ENCODE measurements at places on chromosomes 3 and 15.

DNA sequence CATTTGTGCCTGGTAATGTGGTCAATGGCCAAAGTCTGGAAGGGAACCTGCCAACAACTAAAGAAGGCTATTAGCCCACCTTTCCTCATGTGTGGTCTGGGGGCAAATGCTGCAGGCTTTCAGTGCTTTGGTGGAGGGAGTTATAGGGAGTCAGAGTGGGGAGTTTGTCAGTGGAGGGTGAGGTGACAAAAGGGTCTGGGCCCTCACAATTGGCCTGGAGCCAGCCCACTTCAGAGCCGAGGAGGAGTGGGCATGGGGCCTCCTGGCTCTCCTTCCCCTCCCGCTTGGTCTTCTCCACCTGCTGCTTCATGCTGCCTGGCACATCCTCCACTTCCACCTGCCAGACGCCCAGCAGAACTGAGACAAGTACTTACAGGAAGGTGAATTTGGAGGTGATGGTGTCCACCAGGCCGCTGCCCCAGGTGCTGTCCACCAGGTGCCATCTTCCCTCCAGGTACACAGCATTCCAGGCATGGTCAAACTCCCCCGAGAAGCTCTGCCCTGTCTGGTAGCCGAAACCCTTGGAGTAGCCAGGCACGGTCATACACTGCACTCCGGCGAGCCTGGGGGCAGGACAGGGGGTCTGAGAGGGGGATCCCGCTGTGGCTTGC lies 40.9 kb downstream of the KY start:
- DNase-seq, result no peak

DNA sequence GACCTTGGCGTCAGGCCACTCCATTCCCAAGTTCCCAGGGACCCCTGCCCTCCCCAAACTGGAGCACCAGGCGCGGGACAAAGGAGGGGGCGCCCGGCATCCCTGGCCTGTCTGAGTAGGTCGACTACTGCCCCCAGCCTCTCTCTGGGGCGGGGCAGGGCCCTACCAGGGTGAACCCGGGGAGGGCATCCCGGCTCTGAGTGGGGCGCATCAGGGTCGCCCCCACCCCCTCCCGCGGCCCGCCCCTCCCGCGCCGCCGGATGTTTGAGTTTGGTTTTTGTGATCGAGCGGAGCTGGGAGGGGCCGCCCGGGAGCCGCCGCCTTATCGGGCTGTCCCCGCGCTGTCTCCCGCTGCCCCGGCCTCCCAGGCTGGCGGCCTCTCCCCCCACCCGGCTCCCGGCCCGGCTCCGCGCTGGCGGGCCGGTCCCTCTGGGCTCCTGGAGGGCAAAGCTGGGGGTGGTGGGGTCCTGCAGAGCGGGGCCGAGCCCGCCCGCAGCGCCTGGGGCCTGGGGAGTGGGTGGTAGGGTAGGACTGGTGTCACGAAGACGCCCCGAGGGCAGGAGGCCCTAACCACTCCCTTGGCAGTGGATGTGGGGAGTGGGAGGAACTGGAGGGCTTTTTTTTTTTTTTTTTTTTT lies 47.2 kb upstream of the SMAD6 start:
- no peak for DNase-seq

DNA sequence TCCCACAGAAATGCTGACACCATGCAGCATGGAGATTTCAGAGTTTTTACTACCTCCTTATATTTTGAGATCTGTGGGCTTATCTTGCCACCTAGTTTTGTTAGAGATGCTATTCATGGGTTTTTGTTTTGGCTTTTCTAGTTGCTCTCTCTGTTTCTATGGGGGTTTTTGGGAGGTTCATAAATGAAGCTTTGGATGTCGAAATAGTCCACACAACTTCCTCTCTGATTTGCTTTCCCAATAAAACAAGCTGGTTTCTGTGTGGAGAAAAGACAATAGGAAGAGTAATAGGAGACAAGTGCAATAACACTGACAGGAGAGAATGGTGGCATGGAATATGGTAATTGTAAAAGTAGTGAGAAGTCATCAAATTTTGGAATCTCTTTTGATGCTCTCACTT lies 106.8 kb upstream of the GPR149 start:
- no peak for DNase-seq

GRCh38 chr15:65819563-65819960 lies 27.5 kb upstream of the DENND4A start:
- no peak for DNase-seq

- DNase-seq, result no peak
Measured at GRCh38 chr3:151434151-151434890, 26.5 kb downstream of the IGSF10 start.

GRCh38 chr3:112395181-112395895 lies 62.4 kb downstream of the CD200 start:
- no peak for DNase-seq

- DNase-seq, result no peak
Measured at GRCh38 chr3:50300681-50301254, 1.6 kb upstream of the HYAL3 start.

- DNase-seq, result peak; percentile 46
Measured at GRCh38 chr3:98039322-98040024, 4.4 kb upstream of the GABRR3 start.

DNA sequence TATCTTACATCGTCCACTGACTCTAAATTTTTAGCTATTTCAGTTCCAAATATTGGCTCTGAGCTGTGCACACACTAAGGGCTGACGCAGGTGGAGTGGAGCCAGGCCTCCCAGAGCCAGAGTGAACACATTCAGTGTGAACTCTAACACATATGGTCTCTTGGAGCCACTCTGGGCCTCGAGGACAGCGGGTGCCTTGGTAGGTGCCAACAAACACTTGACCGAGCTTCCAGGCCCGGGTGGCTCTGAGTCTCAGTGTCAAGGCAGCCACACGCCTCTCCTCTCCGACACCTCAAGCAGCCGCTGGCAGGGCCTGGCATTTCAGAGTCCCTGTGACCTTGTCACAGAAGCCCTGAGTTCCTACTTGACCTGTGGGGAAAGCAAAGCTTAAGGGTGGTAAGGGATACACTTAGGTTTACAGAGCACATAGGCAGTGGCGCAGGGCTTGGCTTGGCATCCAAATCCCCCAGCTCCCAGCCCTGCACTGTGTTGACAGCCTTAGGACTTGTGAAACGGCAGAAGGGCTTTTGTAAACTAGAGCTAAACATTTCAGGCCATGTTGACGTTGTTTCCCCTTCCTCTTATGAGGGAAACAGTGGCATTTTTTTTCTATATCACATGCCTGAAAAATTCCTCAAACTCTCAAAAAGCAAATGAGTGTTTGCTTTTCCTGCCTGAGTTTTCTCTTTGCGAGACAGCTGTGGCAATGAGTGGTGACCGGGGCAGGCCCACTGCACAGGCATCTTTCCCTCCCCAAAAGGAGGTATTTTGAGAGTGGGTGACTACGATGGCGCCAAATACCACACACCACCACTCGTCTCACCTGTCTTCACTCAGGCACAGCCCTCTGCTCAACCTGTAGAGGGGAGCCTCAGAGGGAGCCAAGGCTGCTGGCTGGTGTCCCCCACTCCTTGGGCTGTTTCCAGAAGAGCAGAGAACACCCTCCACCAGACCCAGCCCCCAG lies 60.8 kb downstream of the DAPK2 start:
- DNase-seq, result no peak

- no peak for DNase-seq
Measured at GRCh38 chr3:48536116-48536515, 20.5 kb downstream of the PFKFB4 start.

DNA sequence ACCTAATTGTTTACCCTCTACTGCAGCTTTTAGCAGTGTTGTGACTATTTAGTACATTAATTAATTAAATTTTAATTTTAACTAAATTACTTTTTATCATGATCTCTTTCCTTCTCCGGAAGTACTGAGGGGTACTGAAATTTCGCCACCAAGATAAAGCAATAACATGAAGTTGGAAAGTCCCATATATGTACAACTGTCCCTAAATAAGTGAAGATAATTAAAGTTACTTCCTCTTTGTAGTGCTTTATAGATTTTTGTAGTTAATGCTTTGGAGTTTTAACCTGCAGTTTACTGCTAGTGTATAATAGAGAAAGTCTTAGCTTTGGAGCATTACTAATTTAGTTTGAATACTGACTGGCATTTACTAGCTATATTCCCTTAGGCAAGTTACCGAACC lies 325.3 kb downstream of the NAALADL2 start:
- DNase-seq, result no peak

GRCh38 chr3:56119575-56120349 lies 348.5 kb downstream of the ERC2 start:
- DNase-seq, result no peak

DNA sequence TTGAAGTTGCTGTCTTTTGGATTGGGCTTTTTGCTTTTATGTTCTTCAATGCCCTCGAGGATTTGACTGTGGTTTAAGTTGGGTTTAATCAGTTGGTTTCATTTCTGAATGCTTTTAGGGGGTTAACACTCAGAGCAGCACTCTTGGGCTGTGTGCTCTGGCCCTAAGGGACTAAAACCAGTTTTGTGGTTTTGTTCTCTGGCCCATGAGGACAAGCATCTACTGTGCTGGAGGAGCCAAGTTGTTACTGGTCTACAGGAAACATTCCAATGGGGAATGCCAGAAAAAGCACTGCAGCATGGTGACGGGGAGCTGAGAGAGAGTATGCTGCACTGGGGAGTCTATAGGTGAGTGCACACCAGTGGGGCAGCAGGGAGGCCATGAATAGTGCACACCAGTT lies 596.9 kb downstream of the ZBBX start:
- DNase-seq, result no peak

- DNase-seq, result no peak
Measured at GRCh38 chr3:39664931-39665330, 144.5 kb upstream of the MYRIP start.

- DNase-seq, result no peak
Measured at GRCh38 chr3:154177406-154177805, 56.2 kb downstream of the ARHGEF26 start.

GRCh38 chr3:46824211-46824970 lies 38.9 kb downstream of the MYL3 start:
- no peak for DNase-seq

DNA sequence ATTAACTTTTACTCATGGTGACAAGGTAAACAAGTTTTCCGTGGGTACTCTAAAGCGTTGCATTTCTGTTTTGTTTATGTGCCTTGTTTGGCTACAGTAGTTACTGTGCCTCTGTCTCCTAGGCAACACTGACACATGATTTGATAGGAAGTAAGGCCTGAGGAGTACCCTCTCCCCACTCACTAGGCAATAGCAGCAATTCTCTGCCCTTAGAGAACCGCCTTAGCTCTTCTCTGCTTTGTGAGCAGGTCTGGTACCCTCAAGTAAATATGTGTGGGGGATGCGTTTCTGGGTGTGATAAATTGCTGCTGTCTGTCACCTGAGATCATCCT lies at the start of gene IL5RA:
Gene IL5RA (minus strand): TSS at position 76 of the 332 bp plus-strand sequence. CDS start 5,390 bp downstream, outside the sequence.
- DNase-seq, result no peak

DNA sequence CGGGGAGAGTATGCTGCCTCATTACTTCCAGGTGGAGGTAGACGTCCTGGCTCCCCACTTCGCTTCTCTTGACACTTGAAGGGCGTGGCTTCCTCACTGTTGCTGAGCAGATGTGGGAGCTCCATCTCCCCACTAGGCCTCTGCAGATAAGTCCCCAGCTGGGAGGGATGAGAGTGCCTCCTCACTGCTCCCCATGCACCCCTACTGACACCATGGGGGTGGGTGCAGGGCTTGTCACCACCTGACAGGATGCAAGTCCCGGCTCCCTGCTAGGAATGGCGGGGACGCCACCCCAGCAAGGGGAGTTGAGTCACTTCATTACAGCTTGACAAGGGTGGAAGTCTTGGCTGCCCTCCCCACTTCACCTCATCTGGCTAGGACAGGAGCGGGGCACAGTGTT lies 36.8 kb upstream of the ATG7 start:
- DNase-seq, result no peak

GRCh38 chr3:52128118-52128683 lies 26.0 kb downstream of the POC1A start:
- DNase-seq, result no peak

- no peak for DNase-seq
Measured at GRCh38 chr3:138396752-138397410, 37.5 kb upstream of the ESYT3 start.

GRCh38 chr3:50194128-50194902 lies 2.9 kb downstream of the GNAT1 start:
- DNase-seq, result no peak

- DNase-seq, result no peak
Measured at GRCh38 chr3:54093491-54094248, 28.7 kb upstream of the CACNA2D3 start.

- no peak for DNase-seq
Measured at GRCh38 chr3:20912406-20912805, 726.4 kb upstream of the SGO1 start.

DNA sequence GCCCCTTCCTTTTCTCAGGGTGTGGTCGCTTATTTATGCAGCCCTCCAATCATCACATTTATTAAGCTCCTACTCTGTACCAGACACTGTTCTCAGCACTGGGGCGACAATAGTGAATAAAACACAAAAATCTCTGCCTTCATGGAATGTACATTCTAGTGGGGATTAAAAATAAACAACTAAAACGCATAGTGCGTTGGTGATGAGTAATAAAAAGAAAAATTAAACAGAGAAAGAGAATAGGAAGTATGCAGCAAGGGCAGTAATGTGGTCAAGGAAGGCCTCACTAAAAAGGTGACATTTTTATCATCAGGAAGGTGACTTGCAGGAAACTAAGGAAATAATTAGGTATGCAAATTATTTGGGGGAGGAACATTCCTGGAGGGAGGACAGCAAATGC lies 5.1 kb downstream of the SLC51B start:
- DNase-seq, result no peak

DNA sequence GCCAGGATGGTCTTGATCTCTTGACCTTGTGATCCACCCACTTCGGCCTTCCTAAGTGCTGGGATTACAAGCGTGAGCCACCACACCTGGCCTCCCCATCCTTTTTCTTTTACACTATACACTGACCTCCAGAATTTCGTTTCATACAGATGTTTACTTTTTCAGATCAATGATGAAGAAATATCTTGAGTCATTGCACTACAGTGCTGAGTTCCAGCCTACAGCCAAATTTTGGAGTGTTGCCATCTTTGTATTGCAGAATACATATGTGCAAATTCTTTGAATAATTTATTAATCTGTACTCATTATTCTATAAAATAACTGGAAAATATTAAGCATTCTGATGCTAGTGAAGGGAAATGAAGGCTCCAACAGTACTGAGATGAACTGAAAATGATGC lies 12.5 kb downstream of the ZPLD1 start:
- DNase-seq, result no peak

- no peak for DNase-seq
Measured at GRCh38 chr3:17023006-17023664, 138.4 kb downstream of the PLCL2 start.

- no peak for DNase-seq
Measured at GRCh38 chr3:186414735-186415419, 52.8 kb upstream of the DGKG start.

GRCh38 chr3:126433105-126433430 lies 38.4 kb downstream of the CFAP100 start:
- DNase-seq, result no peak

DNA sequence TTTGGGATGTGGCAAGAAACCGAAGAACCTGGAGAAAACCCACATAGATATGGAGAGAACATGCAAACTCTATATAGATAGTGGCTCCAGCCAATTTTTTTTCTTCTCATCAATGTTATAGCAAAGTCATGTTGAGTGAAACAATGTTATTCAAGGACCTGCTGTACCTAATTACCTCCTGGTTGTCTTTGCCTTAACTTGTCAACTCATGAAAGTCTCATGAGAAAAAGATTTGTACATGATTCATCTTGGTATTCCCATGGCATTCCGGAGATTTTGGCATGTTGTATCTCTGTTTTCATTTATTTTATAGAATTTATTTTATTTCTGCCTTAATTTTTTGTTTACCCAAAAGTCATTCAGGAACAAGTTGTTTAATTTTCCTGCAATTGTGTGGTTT lies 303.8 kb upstream of the CDIN1 start:
- no peak for DNase-seq
